ENCODE measurements at places on chromosomes 2 and 18.
A peak's percentile ranks its signal among the peaks of the same experiment; 100 is the strongest.

DNA sequence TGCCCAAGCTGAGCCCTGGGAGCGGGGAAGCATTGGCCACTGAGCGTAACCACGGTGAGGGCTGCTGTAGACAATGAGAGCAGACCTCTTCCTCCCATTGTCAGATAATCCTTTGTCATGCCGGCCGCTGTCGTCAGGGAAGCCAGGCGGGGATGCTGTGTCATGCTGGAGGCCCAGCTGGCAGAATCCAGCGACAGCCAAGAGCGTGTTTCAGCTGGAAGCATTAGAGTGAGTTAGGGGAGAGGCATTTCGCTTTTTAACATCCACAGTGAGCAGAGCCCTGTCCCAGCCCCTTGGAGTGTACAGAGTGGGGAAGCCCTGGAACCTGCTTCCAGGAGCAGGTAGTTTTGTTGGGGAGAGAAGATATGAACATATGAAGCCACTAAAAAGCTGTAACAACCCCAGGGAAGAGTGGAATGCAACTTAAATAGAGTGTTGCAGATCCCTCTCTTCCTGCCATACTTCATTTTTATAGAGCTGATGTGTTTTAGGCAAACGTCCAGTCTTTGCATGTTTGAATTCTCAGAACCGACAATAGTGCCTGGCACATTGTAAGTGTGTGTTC lies 7.0 kb downstream of the CTIF start:
- no peak for DNase-seq

DNA sequence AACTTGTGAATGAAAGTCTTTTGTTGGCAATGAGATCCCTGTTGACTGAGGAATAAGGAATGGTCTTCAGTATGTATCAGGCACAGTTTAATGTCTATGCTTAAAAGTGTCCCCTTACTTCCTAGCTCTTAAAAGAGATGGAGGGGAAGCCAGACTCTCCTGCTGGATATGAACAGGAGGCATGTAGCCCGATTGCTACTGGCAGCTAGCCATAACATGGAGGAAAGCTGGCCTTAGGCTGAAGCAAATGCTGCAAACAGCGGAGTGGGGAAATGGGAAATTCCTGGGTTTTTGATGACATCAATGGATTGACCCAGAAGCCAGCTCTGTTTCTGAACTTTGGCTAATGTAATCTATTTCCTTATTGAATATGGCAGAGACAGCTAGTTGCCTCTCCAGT lies 266.1 kb downstream of the SLC4A3 start:
- no peak for DNase-seq

DNA sequence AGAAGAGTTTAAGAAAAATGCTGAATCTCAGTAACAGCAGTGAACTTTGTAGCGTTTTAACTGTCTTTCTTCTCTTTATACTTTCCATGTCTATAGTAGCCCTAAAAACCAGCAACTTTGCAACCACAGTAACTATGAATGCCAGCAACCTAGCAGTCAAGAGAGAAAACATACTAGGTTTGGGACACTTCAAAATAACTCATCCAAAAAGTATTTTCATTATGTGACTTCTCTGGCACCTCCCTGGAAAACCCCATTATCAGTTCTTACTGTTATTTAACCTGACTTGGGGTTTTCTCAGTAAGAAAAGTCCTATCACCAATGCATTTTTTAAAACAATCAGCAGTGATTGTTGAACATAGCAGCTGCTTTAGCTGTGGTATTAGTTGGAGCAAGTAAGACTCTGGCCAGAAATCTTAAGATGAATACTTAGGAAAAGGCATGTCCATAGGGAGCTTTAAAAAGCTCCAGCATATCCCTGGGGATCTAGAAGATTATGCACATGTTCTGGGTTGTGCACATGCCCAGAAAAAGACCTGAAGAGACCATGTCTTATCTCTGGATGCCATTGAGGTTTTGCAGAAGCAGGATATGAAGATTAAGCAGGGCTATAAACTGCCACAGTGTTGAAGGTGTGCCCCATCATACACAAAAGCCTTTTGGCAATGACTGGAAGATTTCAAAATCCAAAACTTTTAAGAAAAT lies 411.3 kb downstream of the CMPK2 start:
- DNase-seq, result no peak

DNA sequence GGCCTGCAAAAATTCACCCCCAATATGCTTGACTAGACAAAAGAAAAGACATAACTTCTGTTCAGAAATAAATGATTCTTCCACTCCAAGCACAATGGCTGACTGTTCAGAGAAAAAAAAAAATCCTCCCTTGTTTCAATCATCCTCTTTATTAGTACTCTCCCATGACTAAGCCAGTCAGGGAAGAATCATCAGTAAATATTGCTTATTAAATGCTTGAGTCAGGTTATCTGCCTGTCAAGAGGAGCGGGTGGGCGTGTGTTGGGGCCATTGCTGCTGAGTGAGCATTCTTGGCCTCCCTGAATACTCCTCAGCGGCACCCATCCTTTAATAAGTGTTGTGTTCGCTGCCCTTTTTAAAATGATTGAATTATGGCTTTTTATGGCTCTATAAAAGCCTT lies 1334.8 kb upstream of the CELF4 start:
- no peak for DNase-seq

DNA sequence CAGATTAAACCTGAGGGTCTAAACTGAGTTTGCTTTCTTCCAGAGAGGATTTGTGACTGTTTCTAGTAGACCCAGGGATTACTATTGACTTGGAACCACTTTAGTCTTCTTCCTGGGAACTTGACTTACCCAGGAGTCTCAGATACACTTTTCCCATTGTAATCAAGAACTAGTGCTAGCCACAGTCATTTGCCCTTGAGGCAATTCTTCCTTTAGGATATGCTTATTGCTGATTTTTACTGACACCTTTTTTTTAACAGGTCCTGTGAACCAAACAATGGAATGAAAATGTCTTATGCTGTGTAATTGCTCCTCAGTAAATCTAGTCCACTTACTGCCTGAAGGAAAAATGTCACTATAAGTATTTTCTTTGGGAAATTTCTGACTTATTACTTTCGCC lies 78.3 kb downstream of the TAF4B start:
- DNase-seq, result no peak

DNA sequence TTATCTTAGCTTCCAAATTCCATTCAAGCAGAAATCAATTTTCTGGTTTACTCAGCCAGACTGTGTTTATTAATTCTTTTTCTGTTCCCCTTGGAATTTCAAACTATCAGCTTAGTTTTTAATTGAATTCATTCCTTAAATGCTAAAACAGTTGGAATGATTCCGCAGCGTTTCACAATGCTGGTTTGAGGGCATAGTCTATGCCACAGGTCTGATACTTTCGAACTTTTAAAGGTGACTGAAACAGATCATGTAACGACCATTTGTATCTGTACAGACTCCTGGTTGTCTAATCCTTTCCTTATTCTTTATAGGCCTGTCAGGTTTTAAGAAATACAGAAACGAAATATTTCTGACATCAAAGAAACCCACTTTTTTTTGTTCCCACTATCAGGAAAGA lies 45.4 kb downstream of the STPG4 start:
- DNase-seq, result no peak

DNA sequence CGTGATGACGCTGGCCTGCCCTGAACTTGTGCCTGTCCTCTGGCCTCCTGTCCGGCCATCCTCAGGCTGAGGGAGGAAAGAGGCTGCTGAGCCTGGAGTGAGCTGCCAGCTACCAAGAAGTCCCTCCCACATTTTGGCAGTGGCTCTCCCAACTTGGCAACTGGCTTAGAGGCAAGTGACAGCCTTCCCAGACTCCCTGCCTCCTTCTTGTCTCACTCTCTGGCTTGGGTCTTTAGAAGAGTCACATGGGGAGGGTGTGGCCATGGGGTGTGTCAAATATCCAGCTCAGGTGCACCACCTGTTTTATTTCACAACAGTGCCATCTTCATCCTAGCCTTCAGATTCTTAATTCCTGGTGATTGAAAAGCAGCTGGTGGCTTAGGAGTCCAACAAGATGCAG lies 222.9 kb downstream of the PRKCE start:
- DNase-seq, result no peak

DNA sequence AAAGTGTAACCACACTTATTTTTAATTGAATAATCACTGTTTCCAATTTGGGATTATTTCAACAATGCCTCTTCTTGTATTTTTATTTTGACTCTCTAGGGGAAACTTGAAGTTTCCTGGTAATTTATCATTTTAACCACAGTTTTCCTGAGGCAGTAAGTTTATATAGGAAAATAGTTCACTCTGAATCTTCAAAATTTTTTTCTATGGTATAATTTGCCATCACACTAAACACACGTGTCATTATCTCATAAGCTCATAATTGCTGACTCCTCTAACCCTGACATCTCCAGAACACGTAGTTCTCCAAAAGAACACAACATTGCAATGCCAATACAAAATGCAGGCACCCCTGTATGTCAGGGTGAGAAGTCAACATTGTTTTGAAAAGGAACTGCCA lies 102.2 kb upstream of the FZD7 start:
- DNase-seq, result no peak

GRCh38 chr2:211413746-211414145 lies 857.3 kb downstream of the CPS1 start:
- DNase-seq, result no peak

- DNase-seq, result no peak
Observed at GRCh38 chr2:233789554-233789953, 11.4 kb downstream of the MROH2A start.

- no peak for DNase-seq
Observed at GRCh38 chr2:20178249-20178607, 46.7 kb downstream of the SDC1 start.

- no peak for DNase-seq
Observed at GRCh38 chr2:152609154-152609553, 108.1 kb downstream of the PRPF40A start.

DNA sequence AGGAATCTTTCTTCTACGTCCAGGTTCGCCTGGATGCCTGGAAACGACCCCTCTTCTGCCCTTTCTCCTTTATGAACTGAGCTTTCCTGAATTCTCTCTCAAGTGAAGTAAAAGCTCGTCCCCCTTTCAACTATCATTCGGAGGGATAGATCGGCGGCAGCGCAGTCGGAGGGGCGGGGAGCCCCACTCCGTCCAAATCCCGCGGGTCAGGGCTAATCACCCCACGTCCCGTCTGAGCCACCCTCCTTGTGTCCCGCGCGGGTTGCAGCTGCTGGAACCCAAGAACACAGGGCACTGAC lies 367 bp downstream of the FBXO48 start:
- DNase-seq, result no peak

GRCh38 chr2:54360055-54360792 lies 95.9 kb upstream of the SPTBN1 start:
- no peak for DNase-seq

GRCh38 chr2:88188748-88189147 lies 18.6 kb downstream of the THNSL2 start:
- no peak for DNase-seq

DNA sequence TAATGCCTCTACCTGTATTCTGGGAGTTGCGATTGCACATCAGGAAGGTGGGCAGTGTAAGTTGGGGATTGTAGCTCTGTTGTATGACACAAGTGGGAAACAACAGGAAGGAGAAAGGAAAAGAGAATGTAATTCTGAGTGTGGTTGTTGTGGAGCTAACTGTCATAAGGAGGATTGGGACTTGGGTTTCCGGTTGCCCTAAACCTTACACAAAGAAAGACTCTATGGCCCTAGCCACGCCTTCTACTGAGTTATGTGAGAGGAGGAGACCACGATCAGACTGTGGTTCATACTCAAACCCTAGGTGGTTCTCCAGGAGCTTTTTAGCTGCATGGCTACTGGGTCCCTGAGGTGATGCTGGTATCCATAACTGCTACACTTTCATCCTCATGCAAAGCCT lies 86.5 kb downstream of the TANC1 start:
- no peak for DNase-seq

DNA sequence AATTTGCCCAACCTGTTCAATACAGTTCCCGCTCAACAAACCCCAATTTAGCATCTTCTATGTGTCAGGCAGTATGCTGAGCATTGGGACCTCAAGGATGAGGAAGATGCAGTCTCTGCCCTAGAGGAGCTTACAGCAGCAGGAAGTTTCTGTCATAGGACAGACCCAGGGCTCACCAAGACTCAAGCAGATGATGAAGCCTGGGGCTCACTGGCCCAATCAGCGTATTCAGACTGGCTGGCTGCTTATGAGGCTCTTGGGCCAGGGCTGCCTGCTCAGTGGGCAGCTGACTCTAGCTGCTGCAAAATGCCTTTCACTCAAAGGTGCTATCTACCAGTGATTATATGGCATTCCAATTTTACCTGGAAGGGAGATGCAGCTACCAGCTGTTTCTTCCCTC lies 2.1 kb downstream of the FAM178B start:
- DNase-seq, result no peak

- no peak for DNase-seq
Observed at GRCh38 chr2:233060501-233060979, 398 bp downstream of the INPP5D start.

DNA sequence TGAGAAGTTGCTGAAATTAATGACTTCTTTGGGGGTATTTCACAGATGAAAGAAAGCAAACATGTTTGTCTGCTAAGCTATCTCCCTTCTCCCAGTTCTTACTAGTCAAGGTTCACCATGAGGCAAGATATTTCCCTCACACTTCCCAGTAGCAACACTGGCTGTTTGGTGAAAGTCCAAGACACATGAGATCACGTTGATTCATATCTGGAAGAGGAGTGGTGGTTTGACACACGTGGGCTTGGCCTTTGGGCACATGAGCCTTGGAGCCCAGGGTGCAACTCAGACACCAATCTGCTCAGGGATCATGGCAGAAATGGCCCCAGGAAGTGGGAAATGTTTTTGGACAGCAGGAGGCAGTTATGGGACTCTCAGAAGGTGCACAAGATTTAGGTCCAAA lies 66.1 kb upstream of the APCDD1 start:
- DNase-seq, result no peak

GRCh38 chr18:33135951-33136660 lies 304.4 kb downstream of the CCDC178 start:
- DNase-seq, result no peak

DNA sequence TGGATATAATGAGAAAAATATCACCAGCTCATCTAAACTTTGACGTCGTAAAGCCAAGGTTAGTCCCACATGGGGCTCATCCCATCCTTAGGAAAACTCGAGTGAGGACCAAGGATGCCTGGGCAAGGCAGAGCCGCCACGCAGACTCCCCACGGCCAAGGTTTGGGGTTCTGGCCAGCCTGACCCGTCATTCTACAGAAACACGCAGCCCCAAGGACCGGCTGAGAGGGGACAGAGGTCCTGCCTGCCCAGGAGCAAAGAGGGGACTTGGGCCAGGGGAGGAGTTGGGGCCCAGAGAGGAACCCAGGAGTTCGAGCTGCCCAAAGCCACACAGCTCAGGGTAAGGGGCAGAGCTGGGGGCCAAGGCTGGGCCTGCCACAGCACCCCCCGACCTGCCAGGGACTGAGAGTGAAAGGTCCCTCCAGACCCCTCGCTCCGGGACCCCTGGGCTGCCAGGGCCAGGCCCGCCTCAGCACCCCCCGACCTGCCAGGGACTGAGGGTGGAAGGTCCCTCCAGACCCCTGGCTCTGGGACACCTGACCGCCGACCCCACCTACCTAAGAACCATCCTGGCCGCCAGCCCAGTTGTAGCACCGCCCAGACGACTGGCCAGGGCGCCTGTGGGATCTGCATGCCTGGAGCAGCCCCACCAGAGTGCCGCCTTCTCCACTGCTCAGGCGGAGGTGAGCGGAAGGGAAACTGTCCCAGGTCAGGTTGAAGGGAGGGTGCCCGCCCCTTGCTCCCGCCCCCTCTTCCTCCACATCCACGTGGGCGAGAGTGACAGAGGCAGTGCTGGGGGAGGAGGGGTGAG lies at the start of gene PDCD1:
Gene PDCD1 (minus strand): TSS at position 689 of the 811 bp plus-strand sequence. CDS start 56 bp downstream, at position 633.
- peak; percentile 82 for DNase-seq

GRCh38 chr2:191891656-191892055 lies 44.8 kb upstream of the CAVIN2 start:
- no peak for DNase-seq

All from activated CD4-positive, alpha-beta T cell treated with anti-CD3 and anti-CD28 coated beads, Interleukin-2, Interleukin-4, amounts not matched to agents 100 ng/mL and 50 ng/mL, durations not matched to agents 16 hours and 8 hours (primary cell).